ENCODE measurements at places on chromosomes 4 and X.
A peak's percentile ranks its signal among the peaks of the same experiment; 100 is the strongest.

- no peak for DNase-seq
Observed at GRCh38 chr4:146442801-146443200, 78.9 kb downstream of the SLC10A7 start.

DNA sequence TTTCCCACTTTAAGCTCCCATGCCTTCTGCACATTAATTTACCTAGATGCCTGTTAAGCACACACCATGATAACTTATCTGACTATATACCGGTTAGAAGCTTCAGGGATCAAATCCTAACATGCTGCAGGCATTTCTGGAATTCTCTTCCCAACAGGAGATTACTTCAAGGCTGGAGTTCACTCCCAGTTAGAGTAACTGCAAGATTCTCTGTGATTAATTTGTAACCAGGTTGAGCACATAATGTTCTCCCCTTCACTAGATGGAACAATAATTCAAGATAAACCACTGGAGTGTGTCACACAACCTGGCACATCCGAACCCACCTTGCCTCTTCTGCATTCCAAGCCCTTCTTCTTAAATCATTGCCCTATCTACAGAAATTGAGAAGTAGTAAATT is 11.8 kb upstream of the UGT2A3 start:
- DNase-seq, result no peak

GRCh38 chr4:38985410-38986100 is 46.7 kb downstream of the TMEM156 start:
- no peak for DNase-seq

DNA sequence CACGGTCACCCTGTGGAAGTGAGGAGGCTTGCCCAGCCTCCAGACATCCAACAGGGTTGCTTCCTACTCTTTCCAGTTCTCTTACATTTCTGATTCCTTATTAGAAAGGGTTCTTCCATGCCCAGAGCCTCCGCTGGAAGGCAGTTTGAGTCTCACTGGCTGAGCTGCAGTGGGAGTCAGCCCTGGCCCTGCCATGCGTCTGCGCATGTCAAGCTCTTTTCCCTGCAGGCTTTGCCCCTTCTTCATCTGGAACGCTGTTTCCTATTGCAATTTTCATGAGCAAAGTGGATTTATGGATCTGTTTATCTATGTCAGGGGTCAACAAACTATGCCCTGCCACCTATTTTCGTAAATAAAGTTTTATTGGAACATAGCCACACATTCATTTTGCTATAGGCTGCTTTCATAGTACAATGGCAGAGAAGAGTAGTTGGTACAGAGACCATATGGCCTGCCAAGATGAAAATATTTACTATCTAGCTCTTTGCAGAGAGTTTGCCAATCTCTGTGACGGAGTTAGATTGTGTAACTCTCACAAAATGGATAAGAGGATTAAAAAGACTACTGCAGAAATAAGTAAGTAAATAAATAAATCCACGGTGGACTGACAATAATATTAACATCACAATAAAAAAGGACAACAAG is 3.9 kb upstream of the CHRNA9 start:
- no peak for DNase-seq

GRCh38 chr4:115233600-115233999 is 120.2 kb upstream of the NDST4 start:
- no peak for DNase-seq

GRCh38 chrX:10001496-10001895 is 34.3 kb downstream of the CLDN34 start:
- DNase-seq, result no peak

DNA sequence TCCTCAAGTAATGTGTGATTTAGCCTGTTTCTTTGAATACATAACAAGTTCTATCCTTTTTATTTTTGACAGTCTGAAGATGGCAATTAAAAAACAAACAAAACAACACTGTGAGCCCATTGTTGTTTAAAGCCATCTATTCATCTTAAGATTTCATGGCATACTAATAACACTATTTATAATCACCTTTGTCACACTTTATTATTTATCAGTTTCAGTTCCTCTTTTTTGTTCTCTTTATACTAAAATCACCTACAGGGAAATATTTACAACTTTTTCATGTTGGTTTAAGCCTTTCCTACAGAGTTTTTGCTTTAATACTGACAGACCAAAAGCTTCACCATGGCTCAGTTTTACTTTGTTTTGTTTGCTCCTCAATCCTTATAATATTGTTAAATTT is 247.4 kb upstream of the CTSO start:
- no peak for DNase-seq

- no peak for DNase-seq
Observed at GRCh38 chrX:14125462-14125861, 95.8 kb upstream of the GEMIN8 start.

- peak; percentile 45 for DNase-seq
Observed at GRCh38 chrX:131778269-131779218, 234.7 kb downstream of the OR13H1 start.

DNA sequence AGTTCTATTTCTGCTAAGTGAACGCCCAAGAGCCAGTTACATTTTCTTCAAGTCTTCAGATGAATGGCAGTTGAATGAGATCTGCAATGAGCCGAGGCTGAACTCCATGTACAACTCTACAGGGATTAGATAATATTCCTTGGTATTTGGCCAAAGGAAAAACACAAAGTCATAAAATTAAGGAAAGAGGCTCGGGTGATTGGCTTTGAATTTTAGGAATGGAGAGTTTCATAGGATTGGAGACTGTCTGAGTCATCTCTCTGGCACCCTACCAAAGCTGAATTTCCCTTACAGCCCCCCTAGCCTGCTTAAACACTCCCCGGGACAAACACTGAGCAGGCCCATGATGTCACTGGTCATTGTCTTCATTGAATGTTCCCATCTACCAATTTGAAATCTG is 188.0 kb upstream of the C1QTNF7 start:
- DNase-seq, result no peak

GRCh38 chr4:181688432-181688831 is 554.8 kb upstream of the TENM3 start:
- DNase-seq, result no peak

DNA sequence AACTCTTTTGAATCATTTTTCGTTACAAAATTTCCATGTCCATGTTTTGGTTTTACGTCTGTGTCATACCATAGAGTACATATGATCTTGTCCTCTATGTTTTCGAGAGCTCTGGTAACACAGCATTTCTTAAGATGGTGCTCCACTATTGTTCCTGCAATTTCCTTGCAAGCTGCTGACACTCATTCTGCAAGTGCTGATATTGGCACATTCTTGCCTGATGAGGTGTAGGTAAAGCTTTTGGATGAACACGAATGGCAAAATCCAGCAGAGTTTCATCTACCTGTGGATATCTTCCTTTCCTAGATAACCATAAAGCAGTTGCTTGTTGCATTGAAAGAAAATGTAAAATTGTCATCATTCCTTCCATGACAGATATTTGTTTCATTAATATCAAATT is 41.3 kb downstream of the MAGEB17 start:
- no peak for DNase-seq

DNA sequence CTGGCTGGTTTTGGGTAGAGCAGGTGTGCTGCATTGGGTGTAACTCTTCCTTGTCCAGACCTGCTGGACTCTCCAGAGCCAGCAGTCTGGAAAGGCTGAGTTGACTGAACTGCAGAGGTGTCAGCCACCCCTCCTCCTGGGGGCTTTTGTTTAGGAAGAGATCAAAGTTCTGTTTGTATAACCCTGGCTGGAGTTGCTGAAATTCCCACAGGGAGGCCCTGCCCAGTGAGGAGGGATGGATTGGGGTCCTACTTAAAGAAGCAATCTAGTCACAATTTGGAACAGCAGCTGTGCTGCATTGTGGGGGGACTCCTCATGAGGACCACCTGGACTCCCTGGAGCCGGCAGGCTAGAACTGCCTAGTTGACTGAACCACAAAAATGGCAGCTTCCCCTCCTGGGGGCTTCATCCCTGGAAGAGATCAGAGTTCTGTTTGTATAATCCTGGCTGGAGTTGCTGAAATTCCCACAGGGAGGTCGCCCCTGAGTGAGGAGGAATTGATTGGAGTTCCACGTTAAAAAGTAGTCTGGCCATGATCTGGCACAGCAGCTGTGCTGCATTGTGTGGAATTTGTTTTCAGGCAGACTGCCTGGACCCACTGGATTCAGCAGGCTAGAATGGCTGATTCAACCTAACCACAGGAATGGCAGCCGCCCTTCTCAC is 264.9 kb upstream of the ZC4H2 start:
- DNase-seq, result no peak

GRCh38 chrX:11334165-11334564 is 41.0 kb downstream of the AMELX start:
- no peak for DNase-seq

DNA sequence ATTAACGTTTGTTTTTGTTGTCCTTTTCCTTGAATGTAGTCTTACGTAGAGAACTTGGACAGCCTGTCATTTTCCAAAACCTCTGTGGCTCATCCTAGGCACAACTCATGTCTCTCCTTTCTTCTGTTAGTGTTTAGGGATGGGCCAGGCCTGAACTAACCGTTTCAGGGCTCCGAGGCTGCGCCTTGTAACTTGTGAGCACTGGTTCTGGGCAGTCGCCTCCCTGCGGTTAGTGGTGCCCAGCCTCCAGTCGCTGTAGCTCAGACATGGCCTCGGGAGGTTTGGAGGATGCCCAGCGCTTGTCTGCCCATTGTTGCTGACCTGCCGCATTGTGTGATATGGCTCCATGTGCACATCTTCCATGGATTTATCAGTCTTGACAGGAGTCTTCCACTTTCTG is 32.8 kb downstream of the TMEM131L start:
- DNase-seq, result no peak

GRCh38 chr4:182141061-182141460 is 102.1 kb upstream of the TENM3 start:
- no peak for DNase-seq

DNA sequence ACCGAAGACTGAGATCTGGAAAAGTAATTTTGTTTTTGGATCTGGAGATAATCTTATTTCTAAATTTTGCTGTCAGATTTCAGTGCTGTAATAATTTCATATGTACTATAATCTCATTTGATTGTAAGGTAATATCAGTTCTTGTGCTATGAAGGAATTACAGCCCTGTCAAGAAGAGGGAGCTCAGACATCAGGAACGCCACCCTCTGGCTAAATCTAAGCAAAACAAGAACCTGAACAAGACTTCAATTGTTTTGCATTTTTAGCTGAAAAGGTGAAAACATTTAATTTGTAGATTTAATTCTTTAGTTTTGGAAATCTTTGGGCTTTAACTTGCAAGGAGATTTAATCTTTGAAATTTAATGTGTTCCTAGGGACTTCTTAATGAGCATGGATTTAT is 525.4 kb upstream of the HS3ST1 start:
- no peak for DNase-seq

GRCh38 chr4:62627671-62628070 is 1427.5 kb downstream of the ADGRL3 start:
- no peak for DNase-seq

All from activated CD4-positive, CD25-positive, alpha-beta regulatory T cell treated with anti-CD3 and anti-CD28 coated beads, Interleukin-2, amount 50 U/mL, for 72 hours (primary cell).